ENCODE measurements at places on chromosomes 5 and 9. TPM values are rescaled to one million over a fixed set of nuclear protein-coding genes. Genes with fewer than 3 reads are reported as not detected.

The FBP2 gene
- not detected for total RNA-seq

The SLC6A18 gene
- 0.48 TPM for total RNA-seq

The SLC36A2 gene
- total RNA-seq, result not detected

The CDH18 gene
- total RNA-seq, result 17.8 TPM

The LCN2 gene
- 12.4 TPM for total RNA-seq

The UBAP2 gene
- 55.8 TPM for total RNA-seq

The ADAMTS6 gene
- 3.0 TPM for total RNA-seq

The PBX3 gene
- total RNA-seq, result 31.1 TPM

The FBP1 gene
- total RNA-seq, result 35.9 TPM

The HAPLN1 gene
- total RNA-seq, result 5.5 TPM

The DPM2 gene
- total RNA-seq, result 56.3 TPM

The PCDHA9 gene
- total RNA-seq, result 2.5 TPM

The OR4F3 gene
- not detected for total RNA-seq

The C5 gene
- total RNA-seq, result 4.9 TPM

The AGXT2 gene
- total RNA-seq, result not detected

The PNPLA7 gene
- total RNA-seq, result 2.5 TPM

The MRPL41 gene
- 51.6 TPM for total RNA-seq

The PCDHGB5 gene
- 2.6 TPM for total RNA-seq

The IFNA7 gene
- total RNA-seq, result not detected

The FAM174A gene
- 14.2 TPM for total RNA-seq

The DEPDC1B gene
- 29.1 TPM for total RNA-seq

The GPR151 gene
- total RNA-seq, result not detected

The RNF145 gene
- total RNA-seq, result 66.4 TPM

The FREM1 gene
- 8.6 TPM for total RNA-seq

The TEK gene
- total RNA-seq, result 0.74 TPM

The SLCO6A1 gene
- total RNA-seq, result 0.43 TPM

The SLC35D2 gene
- total RNA-seq, result 40.5 TPM

The CDX1 gene
- total RNA-seq, result 5.0 TPM

The NR2F1 gene
- total RNA-seq, result 6.6 TPM

The LURAP1L gene
- total RNA-seq, result 8.7 TPM

The PHF2 gene
- total RNA-seq, result 28.1 TPM

The SYK gene
- total RNA-seq, result 13.0 TPM

The CLK4 gene
- 42.6 TPM for total RNA-seq

The CA9 gene
- not detected for total RNA-seq

The NR4A3 gene
- total RNA-seq, result 3.4 TPM

The CAPSL gene
- 0.45 TPM for total RNA-seq

The ACSL6 gene
- total RNA-seq, result 2.8 TPM

The LCN6 gene
- not detected for total RNA-seq

The SLC46A2 gene
- total RNA-seq, result 0.14 TPM

The SHOC1 gene
- not detected for total RNA-seq

The PCDHA1 gene
- total RNA-seq, result not detected

The SLC34A3 gene
- 0.81 TPM for total RNA-seq

The GDF9 gene
- 1.5 TPM for total RNA-seq

The PCDH12 gene
- total RNA-seq, result not detected

The WDR70 gene
- 33.4 TPM for total RNA-seq

The GNAQ gene
- 52.1 TPM for total RNA-seq

The OTULINL gene
- 11.4 TPM for total RNA-seq

The PCDHA13 gene
- total RNA-seq, result 5.1 TPM

The PDLIM4 gene
- 40.0 TPM for total RNA-seq

The PCDHGA12 gene
- total RNA-seq, result 1.2 TPM

The S100Z gene
- total RNA-seq, result 0.56 TPM

The BRD3OS gene
- 24.0 TPM for total RNA-seq

The RORB gene
- 1.7 TPM for total RNA-seq

The SLC2A6 gene
- total RNA-seq, result 8.2 TPM

Data from type B pancreatic cell (in vitro differentiated cells).